ENCODE measurements at places on chromosomes 16 and 17.

- no peak for DNase-seq
- H3K4me3 ChIP-seq, result no peak overlapping the region
- no peak overlapping the region for H3K27ac ChIP-seq
- no peaks in the 10 kb centered on the region for H3K4me1 ChIP-seq
Measured at GRCh38 chr17:31299624-31300023, 2.6 kb upstream of the OMG start.

GRCh38 chr16:81571592-81572385 is 127.2 kb downstream of the CMIP start:
- no peak overlapping the region for H3K27ac ChIP-seq
- H3K4me1 ChIP-seq, result no peaks in the 10 kb centered on the region
- no peaks in the 10 kb centered on the region for H3K36me3 ChIP-seq

DNA sequence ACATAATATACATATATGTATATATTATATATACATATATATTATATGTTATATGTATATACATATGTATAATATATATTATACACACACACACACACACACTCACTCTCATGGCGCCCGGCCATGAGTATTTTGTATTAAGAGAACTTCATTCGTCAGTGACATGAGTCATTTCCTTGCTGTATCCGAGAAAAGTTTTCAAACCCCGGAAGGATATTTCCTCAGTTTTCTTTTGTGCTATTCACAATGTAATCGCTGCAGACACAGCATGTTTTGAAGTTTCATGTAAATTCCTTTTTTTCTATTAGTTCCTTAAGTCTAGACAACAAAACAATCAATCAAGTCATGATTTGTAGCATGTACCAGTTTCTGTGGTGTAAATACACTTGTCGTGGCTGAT is 33.3 kb downstream of the OR1D5 start:
- peak; percentile 91 for DNase-seq
- H3K27ac ChIP-seq, result no peak overlapping the region
- H3K4me3 ChIP-seq, result no peak overlapping the region
- H3K27me3 ChIP-seq, result no peaks in the 10 kb centered on the region
- peaks cover 11% of the 10 kb centered on the region for H3K4me1 ChIP-seq
- H3K36me3 ChIP-seq, result no peaks in the 10 kb centered on the region

- no peak overlapping the region for H3K27ac ChIP-seq
- H3K36me3 ChIP-seq, result no peaks in the 10 kb centered on the region
- no peak overlapping the region for H3K4me3 ChIP-seq
- no peak for DNase-seq
- no peaks in the 10 kb centered on the region for H3K4me1 ChIP-seq
- H3K27me3 ChIP-seq, result peaks cover 36% of the 10 kb centered on the region
Measured at GRCh38 chr17:34416116-34416515, 53.1 kb upstream of the CCL1 start.

DNA sequence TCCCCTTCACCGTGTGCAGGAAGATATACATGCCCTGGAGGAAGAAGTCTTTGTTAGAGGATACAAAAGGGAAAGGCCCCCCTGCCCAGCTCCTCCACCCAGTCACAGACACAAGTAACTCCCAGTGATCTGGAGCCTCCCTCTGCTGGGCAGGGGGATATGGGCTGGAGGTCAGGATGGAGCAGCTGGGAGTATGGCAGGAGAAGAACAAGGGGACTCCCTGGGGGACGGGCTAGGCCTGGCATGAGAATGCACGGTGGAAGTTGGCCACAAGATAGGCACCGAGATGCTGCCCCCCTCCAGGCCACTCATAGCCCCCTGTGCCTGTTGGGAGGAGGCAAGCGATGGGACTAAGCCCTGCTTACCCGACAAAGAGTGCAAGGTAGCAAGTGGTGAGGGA is 4.2 kb downstream of the ORMDL3 start:
- H3K27me3 ChIP-seq, result no peaks in the 10 kb centered on the region
- peaks cover 22% of the 10 kb centered on the region for H3K4me1 ChIP-seq
- no peak for DNase-seq
- peaks cover 7% of the 10 kb centered on the region for H3K36me3 ChIP-seq
- no peak overlapping the region for H3K4me3 ChIP-seq

- peaks cover 4% of the 10 kb centered on the region for H3K4me1 ChIP-seq
- H3K27ac ChIP-seq, result no peak overlapping the region
- H3K36me3 ChIP-seq, result no peaks in the 10 kb centered on the region
- peak; percentile 55 for DNase-seq
- no peaks in the 10 kb centered on the region for H3K27me3 ChIP-seq
Measured at GRCh38 chr17:40490289-40490853, 11.1 kb downstream of the TNS4 start.

DNA sequence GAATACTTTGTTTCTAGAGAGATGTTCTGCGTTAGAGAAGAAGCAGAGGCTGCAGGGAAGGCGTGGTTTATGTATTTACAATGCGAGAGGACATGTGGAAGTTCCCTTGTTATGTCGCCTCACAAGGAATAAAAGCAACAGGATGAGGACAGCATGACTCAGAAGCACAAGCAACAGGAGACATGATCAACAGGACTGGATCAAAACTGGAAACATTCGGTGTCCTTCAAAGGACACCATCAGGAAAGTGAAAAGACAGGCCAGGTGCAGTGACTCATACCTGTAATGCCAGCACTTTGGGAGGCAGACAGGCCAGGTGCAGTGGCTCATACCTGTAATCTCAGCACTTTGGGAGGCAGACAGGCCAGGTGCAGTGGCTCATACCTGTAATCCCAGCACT is 52.6 kb downstream of the CCDC57 start:
- peaks cover 8% of the 10 kb centered on the region for H3K36me3 ChIP-seq
- no peaks in the 10 kb centered on the region for H3K27me3 ChIP-seq
- DNase-seq, result no peak

DNA sequence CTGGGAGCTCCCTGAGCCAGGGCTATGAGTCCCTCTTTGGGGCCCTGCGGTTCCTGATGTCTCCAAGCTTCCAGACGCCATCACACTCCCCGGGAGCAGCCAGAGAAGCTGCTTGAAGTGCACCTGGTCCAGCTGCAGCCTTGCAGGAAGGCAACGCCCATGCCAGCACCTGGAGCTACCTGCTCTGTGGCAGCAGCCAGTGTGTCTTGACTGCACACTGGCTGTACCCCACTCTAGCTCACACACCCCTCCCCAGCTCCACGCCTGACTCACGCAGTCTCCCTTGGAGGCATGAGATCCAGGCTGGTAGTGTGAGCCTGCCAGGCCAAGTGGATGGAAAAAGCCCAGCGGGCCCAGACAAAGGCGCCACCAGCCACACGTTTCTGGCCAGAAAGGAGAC is 63.3 kb downstream of the USP32 start:
- no peak for DNase-seq
- H3K4me1 ChIP-seq, result no peaks in the 10 kb centered on the region
- H3K27ac ChIP-seq, result no peak overlapping the region
- H3K27me3 ChIP-seq, result no peaks in the 10 kb centered on the region
- H3K36me3 ChIP-seq, result no peaks in the 10 kb centered on the region

- no peaks in the 10 kb centered on the region for H3K36me3 ChIP-seq
- no peak overlapping the region for H3K4me3 ChIP-seq
- H3K27me3 ChIP-seq, result no peaks in the 10 kb centered on the region
- no peak overlapping the region for H3K27ac ChIP-seq
- no peak for DNase-seq
Measured at GRCh38 chr16:66690106-66690847, 6.3 kb downstream of the CMTM4 start.

GRCh38 chr17:28043741-28044140 is 1.3 kb downstream of the NLK start:
- H3K27me3 ChIP-seq, result no peaks in the 10 kb centered on the region
- DNase-seq, result no peak
- no peaks in the 10 kb centered on the region for H3K36me3 ChIP-seq
- peak overlapping the region; percentile 0 for H3K4me3 ChIP-seq
- H3K27ac ChIP-seq, result no peak overlapping the region
- peaks cover 52% of the 10 kb centered on the region for H3K4me1 ChIP-seq

Measured in cardiac muscle cell (in vitro differentiated cells and primary cell).